ENCODE measurements at places on chromosomes 1 and 21.

DNA sequence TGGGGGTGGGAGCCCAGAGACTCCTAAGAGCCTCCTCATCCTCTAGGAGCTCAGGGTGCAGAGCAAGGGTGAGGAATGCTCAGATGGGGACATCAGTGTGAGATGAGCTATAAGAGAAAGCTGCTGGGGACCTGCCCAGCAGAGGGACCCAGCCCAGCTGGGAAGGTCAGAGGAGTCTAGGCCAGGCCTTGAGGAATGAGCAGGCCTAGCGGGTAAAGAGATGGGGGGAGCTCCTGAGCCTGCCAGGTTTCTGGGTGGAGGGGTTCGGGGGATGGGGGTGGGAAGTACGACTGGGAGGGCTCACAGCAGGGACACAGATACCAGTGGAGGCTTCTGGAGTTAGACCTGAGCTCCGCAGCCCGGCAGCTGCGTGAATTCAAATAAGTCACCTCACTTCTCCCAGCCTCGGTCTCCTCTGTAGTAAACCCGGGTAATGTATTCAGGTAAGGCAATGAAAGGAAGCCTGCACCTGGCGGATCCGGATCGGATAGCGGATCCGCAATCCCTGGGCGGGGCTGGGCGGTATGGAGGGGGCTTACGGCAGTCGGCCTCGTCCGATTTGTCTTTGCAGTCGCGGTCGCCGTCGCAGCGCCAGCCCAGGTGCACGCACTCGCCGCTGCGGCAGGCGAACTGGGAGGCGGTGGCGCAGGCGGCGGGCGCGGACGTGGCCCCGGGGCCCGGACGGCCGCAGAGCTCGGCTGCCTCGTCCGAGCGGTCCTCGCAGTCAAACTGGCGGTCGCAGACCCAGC, 38.0 kb upstream of the MAGOH start:
- no peak for DNase-seq

- DNase-seq, result no peak
These were observed 19.9 kb downstream of the HAO2 start for GRCh38 chr1:119388450-119388849.

DNA sequence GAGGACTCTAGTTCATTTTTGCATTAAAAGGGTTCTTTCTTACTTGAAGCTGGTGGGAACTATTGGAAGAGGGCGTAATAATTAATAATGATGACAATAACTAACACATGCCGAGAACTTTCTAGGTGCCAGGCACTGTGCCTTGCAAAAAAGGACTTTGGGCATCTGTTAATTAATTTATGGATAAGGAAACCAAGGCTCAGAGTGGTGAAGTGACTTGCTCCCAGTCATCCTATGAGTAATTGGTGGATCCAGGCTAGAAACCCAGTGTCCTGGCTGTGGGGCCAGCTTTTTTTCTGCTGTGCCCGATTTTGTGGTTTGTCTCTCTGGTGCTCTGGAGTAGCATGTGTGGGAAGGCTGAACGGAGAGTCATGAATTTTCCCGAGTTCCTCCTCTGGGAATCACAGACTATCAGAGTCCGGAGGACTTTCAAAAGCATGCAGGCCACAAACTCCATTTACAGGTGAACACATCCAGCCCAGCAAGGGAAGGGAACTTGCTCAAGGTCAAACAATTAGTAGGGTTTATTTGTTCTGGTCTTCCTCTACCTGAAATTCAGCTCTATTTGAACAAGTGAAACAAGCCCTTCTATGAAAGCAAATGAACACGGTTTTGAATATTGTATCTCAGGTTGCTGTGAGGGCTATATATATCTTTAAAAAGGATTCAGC, 23.4 kb downstream of the ROR1 start:
- DNase-seq, result no peak

- no peak for DNase-seq
These were observed 94.4 kb upstream of the GREM2 start for GRCh38 chr1:240706150-240706935.

DNA sequence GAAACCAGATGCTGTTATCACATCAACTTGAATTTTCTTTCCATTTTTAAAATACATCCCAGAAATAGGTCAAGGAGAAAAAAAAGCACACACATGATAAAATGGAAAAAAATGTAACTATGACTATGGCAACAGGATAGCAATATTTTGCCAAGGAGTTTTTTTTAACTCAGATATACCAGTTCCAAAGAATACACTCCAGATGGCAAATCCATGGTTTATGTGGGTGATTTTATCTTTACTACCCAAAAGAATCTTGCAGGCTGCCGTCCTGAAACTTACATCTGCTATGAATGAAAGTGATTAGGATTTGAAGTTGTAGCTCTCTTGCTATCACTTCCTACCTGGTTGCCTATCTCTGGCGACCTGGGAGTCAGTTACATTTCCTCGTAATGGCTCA, 91.0 kb upstream of the PLPPR4 start:
- DNase-seq, result no peak

DNA sequence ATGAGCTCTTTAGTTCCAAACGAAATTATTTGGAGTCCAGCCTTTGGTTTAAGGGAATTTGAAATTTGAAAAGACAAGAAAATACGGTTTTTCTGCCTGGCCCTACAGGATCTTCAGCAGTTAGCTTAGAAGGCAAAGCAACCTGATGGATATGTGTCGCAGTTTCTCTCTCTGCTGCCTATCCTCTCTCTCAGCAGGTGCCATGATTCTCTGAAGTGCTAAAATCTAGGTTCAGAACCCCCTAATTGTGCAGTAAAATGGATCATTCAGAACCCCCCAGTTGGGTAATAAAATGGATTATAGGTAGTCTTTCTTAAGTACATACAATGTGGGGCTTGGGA, 446 bp upstream of the DEPDC1 start:
- no peak for DNase-seq

DNA sequence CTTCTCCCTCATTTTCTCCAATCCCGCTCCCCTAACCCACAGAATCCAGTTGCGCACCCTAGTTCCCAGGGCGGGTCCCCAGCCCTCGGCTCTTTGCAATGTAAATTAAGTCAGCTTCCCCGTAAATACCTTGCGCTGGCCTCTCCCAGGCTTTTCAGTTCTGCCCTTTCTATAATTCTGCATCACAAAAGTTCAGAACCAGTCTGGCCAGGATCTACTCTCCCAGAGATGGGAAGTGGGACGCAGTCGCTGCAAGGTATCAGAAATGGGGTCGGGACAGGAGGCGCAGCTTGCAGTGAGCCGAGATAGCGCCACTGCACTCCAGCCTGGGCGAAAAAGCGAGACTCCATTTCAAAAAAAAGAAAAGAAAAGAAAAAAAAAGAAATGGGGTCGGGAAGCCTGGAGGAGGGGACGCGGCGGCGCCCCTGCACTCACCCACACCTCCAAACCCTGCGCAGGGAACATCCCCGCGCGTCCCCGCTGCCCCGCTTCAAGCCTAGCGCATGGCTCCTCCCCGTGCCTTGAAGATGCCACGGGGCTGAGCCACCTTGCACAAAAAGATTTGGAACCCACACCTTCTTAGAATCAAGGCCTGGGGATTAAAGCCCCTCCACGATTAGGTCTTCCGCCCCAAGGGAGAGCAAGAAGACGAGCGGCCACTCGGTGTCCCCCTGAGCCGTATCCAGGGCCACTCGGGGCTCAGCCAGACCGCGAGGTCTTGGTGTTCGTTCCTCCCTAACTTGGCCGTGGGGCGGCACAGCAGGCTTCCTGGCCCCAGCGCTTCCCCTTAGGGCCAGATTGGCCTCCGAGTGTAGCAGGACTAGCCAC, 27.2 kb upstream of the ITLN2 start:
- no peak for DNase-seq

GRCh38 chr1:24925082-24925779, 4.8 kb downstream of the RUNX3 start:
- DNase-seq, result no peak

- no peak for DNase-seq
These were observed 48.2 kb downstream of the IER5 start for GRCh38 chr1:181136738-181137122.
